ENCODE measurements at places on chromosomes 6 and 20. TPM values are rescaled to one million over a fixed set of nuclear protein-coding genes. Genes with fewer than 3 reads are reported as not detected.

- H3K4me1 ChIP-seq = no peaks in the 10 kb centered on the region
- H3K4me3 ChIP-seq = no peak overlapping the region
- H3K36me3 ChIP-seq = no peaks in the 10 kb centered on the region
- no peak for DNase-seq
- H3K27me3 ChIP-seq = no peaks in the 10 kb centered on the region
Observed at GRCh38 chr6:152594701-152595100, 42.5 kb downstream of the SYNE1 start.

DNA sequence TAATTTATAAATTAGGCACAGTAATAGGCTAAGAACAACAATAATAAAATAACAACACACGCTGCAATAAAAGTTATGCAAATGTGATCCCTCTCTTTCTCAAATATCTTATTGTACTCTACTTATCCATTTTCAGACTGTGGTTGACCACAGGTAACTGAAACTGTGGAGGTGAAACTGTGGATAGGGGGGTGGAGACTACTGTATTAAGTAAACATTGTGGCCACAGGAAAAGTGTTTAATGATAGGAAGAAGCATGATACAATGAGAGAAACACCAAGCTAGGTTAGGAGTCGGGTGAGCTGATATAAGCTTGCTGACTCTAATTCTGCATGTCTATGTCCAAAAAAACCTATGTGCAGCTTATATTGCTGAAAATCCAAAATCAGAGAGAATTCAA lies 23.0 kb downstream of the NHLRC1 start:
- DNase-seq = no peak
- H3K27me3 ChIP-seq = peaks cover 21% of the 10 kb centered on the region
- H3K4me3 ChIP-seq = no peak overlapping the region

- H3K4me1 ChIP-seq = peaks cover 45% of the 10 kb centered on the region
- peak; percentile 52 for DNase-seq
- peak overlapping the region; percentile 93 for H3K27ac ChIP-seq
- H3K27me3 ChIP-seq = no peaks in the 10 kb centered on the region
Observed at GRCh38 chr6:43636308-43636659, 644 bp downstream of the MAD2L1BP start.

DNA sequence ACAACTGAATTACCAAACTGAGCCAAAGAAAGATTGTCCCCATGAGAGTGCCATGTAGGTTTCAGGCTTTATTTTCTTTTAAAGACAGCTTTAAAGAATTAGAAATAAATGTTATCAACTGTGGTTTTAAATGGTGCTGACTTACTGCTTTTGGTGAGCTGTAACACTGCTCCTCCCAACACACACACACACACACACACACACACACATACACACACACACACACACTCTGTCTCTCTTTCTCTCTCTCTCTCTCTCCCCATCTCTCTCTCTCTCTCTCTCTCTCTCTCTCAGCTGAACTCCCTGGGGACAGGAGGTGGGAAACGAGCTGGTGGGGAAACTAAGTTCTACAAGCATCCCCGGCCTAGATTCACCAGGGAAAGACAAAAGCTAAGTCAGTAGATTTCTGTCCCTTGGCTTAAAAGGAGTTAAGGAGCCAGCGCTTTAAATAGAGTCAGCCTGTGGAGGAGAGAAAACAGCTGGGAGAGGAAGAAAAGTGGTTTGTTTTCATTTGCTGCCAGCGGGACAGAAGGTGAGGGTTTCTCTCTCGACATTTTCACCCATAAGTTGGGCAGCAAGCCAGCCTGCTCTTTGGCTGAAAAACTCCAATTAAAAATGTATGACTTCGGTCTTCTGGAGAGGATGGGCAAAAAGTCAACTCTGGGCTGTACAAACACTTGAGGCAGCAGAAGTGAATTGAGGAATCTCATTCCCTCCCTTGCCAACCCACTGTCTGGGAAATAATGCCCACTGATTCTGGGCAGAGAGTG lies 27.4 kb downstream of the CBLN4 start:
- H3K27ac ChIP-seq = no peak overlapping the region
- H3K4me1 ChIP-seq = no peaks in the 10 kb centered on the region
- H3K36me3 ChIP-seq = no peaks in the 10 kb centered on the region
- no peak overlapping the region for H3K4me3 ChIP-seq

DNA sequence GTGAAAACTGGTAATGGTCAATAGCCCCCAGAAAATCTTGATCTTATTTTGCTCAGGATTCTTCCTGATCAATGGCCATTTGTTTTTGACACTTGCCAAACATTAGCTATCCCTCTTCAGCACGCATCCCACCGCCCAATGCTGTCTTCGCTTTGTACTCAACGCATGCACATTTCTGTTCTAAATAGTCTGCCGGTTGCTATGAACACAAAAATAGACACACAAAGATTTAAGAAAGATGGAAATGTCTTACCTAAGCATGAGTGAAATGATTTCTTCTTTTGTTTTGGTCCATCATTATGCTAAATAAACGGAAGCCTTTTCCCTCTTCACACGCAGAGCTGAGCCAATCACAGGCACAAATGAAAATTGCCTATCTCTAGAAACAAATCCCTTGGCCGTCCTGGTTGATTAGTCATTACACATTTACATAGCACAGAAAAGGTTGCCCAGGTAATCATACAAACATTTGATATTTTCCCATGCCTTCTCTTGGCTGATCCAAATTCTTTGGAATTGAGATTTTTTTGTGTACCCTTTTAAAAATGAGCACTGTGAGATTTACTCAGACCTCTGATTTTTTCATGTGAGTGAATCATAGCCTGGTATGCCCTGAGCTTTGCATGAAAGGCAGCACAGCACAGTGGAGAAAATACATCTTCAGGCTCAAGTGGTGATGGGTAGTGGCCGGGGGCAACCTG lies 70.5 kb upstream of the FAM184A start:
- no peak overlapping the region for H3K4me3 ChIP-seq
- H3K27me3 ChIP-seq = peaks cover 7% of the 10 kb centered on the region
- peaks cover 13% of the 10 kb centered on the region for H3K36me3 ChIP-seq
- no peak overlapping the region for H3K27ac ChIP-seq
- DNase-seq = no peak

GRCh38 chr6:24614648-24615047 lies 31.3 kb downstream of the KIAA0319 start:
- no peak for DNase-seq
- no peak overlapping the region for H3K27ac ChIP-seq
- H3K4me1 ChIP-seq = no peaks in the 10 kb centered on the region

DNA sequence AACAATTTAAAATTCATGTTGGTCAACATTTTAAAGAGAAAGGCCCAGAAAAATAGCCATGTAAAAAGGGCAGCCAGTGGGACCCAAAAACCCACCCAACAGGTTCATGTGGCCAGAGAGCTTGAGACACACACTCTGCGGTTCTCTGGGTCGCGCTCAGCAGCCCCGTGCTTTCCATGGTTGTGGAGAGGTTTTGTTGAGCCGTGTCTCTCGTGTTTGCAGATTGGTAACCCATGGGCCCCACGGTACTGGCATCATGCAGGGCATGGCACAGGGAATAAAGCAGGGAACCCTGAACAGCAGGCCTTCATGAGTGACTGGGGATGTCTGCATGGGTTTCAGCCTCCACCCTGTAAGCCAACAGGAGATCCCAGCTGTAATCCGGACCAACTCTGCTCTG lies 127.7 kb upstream of the CST7 start:
- H3K27me3 ChIP-seq = no peaks in the 10 kb centered on the region
- DNase-seq = no peak
- no peak overlapping the region for H3K27ac ChIP-seq
- no peak overlapping the region for H3K4me3 ChIP-seq

DNA sequence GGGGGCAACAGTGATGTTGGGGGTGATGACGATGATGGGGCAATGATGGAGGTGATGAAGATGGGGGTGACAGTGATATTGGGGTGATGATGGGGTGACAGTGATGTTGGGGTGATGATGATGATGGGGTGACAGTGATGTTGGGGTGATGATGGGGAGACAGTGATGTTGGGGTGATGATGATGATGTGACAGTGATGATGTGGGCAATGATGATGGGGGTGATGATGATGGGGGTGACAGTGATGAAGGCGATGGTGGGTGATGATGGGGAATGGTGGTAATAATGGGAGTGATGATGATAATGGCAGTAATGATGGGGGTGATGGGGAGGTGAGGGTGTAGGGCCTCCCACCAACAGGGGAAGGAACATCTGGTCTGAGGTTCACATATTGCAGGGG lies 150.6 kb downstream of the ERMARD start:
- no peak overlapping the region for H3K4me3 ChIP-seq
- no peaks in the 10 kb centered on the region for H3K36me3 ChIP-seq
- H3K27ac ChIP-seq = no peak overlapping the region
- DNase-seq = no peak

GRCh38 chr20:41068806-41069205 lies 40.2 kb downstream of the TOP1 start:
- H3K36me3 ChIP-seq = peaks cover 49% of the 10 kb centered on the region
- peaks cover 52% of the 10 kb centered on the region for H3K4me1 ChIP-seq
- no peak for DNase-seq

GRCh38 chr20:25222461-25223178 lies 25.3 kb upstream of the PYGB start:
- peaks cover 8% of the 10 kb centered on the region for H3K4me1 ChIP-seq
- H3K27me3 ChIP-seq = no peaks in the 10 kb centered on the region
- DNase-seq = no peak
- H3K4me3 ChIP-seq = no peak overlapping the region

- peaks cover 2% of the 10 kb centered on the region for H3K27me3 ChIP-seq
- H3K4me1 ChIP-seq = no peaks in the 10 kb centered on the region
- no peak within 1 kb of the TSS for H3K4me3 ChIP-seq
- no peak within 1 kb of the TSS for H3K27ac ChIP-seq
- no peaks in the 10 kb centered on the region for H3K36me3 ChIP-seq
Observed at GRCh38 chr20:23568320-23568970, at the start of gene CST9L. Gene CST9L, minus strand, starts transcription at chr20:23568484. Its CDS starts 34 bp downstream, at chr20:23568450.

GRCh38 chr20:8909596-8909995 lies 159.3 kb upstream of the PLCB4 start:
- no peak overlapping the region for H3K4me3 ChIP-seq
- no peaks in the 10 kb centered on the region for H3K4me1 ChIP-seq
- H3K36me3 ChIP-seq = no peaks in the 10 kb centered on the region

- no peak for DNase-seq
- no peak overlapping the region for H3K4me3 ChIP-seq
- no peak overlapping the region for H3K27ac ChIP-seq
- H3K27me3 ChIP-seq = no peaks in the 10 kb centered on the region
Observed at GRCh38 chr6:37845930-37846329, 26.4 kb downstream of the ZFAND3 start.

- DNase-seq = no peak
- no peak overlapping the region for H3K27ac ChIP-seq
- no peak overlapping the region for H3K4me3 ChIP-seq
- H3K4me1 ChIP-seq = no peaks in the 10 kb centered on the region
- no peaks in the 10 kb centered on the region for H3K27me3 ChIP-seq
- no peaks in the 10 kb centered on the region for H3K36me3 ChIP-seq
Observed at GRCh38 chr20:60851826-60852704, 400.0 kb upstream of the CDH4 start.

DNA sequence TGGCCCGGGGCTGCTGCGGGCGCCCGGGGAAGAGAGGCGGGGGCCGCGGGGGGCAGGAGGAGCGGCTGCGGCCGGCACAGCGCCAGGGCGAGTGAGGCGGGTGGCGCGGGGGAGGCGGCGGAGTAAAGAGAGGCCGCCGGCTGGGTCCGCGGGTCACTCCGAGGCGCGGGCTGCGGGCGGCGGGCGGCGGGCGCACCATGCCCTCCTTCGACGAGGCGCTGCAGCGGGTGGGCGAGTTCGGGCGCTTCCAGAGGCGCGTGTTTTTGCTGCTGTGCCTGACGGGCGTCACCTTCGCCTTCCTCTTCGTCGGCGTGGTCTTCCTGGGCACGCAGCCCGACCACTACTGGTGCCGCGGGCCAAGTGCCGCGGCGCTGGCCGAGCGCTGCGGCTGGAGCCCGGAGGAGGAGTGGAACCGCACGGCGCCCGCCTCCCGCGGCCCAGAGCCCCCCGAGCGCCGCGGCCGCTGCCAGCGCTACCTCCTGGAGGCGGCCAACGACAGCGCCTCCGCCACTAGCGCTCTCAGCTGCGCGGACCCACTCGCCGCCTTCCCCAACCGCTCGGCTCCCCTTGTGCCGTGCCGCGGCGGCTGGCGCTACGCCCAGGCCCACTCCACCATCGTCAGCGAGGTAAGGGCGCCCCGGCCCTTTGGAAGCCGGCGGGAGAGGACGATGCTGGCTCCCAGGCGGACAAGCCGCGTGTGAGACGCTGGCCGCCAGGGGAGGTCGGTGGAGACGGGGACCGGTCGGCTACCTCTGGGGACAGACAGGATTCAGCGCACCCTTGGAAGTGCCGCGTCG lies at the start of gene SLC22A3:
Gene SLC22A3 (plus strand): TSS at position 156 of the 797 bp plus-strand sequence. CDS start 42 bp downstream, at position 198.
- peaks cover 4% of the 10 kb centered on the region for H3K4me1 ChIP-seq
- no peak for DNase-seq
- H3K36me3 ChIP-seq = no peaks in the 10 kb centered on the region
- peaks cover 62% of the 10 kb centered on the region for H3K27me3 ChIP-seq

GRCh38 chr6:75278474-75279077 lies 6.0 kb downstream of the TMEM30A start:
- no peaks in the 10 kb centered on the region for H3K27me3 ChIP-seq
- no peak overlapping the region for H3K4me3 ChIP-seq
- DNase-seq = no peak

GRCh38 chr6:33860706-33861474 lies 57.1 kb upstream of the MLN start:
- DNase-seq = peak; percentile 68
- H3K36me3 ChIP-seq = no peaks in the 10 kb centered on the region
- peaks cover 64% of the 10 kb centered on the region for H3K4me1 ChIP-seq

OLIG3 gene
- total RNA-seq = 0.34 TPM

HELZ2 gene
- total RNA-seq = 102 TPM

NKAPL gene
- total RNA-seq = not detected

PPIL6 gene
- 0.16 TPM for total RNA-seq

KHDC1L gene
- total RNA-seq = not detected

All from activated CD8-positive, alpha-beta T cell treated with anti-CD3 and anti-CD28 coated beads, Interleukin-2, amount 10 ng/mL, durations not matched to agents 7 days and 5 days (primary cell).